ENCODE measurements at places on chromosomes 3 and 15.

GRCh38 chr3:134630506-134630905 lies 20.3 kb downstream of the KY start:
- DNase-seq, result peak; percentile 3

GRCh38 chr3:171348121-171348520 lies 112.1 kb downstream of the TNIK start:
- no peak for DNase-seq

DNA sequence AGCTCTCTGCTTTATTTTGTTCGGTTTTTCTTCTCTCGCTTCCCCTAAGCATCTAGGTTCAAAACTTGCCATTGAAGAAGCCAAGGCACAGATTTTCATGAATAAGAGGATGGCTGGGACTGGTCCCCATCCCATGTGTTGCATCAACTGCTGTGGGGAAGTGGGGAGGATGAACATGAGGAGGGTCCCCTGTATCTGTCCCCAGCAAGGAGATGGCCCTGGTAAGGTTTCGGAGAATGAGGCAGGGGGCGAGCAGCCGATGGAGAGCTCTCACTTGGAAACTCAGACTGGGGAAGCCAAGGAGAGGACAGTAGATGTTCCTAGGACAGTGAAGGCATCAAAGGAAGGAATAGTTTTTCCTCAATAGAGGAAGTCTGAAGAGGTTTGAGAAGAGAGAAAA lies 142.0 kb upstream of the ATP2B2 start:
- DNase-seq, result no peak

DNA sequence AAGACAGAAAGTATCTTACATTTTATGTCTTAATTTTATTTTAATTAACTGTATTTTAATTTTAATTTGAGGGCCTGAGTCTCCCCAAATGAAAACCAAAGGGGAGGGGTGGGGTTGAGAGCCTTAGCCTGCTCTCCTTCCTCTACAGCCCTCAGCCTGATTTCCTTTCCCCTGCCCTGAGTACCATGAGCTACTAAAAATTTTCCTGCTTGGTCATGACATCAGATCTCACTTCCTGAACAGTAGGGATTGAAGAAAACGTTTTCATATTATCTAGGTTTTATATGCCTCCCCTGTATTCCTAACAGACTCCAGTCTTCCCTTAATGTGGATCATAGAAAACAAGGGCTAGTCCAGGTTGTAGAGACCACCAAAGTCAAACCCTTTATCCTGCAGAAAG lies 133.9 kb downstream of the MYLK start:
- no peak for DNase-seq

DNA sequence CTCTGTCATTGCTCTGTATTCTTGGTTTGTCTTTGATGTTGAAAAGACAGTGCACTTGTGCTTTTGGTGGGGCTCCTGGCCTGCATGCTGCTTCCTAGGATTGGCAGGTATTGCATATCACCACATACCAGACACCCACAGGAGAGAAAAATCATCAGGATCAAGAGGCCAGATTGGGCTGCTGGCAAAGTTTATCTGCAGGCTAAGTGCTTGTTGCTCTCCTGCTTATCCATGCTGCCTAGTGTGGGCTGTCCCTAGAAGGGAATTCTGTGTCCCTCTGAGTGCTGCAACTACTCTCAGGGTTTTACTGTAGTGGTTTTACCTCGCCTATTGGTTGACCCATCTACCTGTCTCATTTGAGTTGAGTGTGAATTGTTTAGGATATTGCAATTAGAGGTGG lies 833 bp upstream of the SLC22A13 start:
- DNase-seq, result no peak

DNA sequence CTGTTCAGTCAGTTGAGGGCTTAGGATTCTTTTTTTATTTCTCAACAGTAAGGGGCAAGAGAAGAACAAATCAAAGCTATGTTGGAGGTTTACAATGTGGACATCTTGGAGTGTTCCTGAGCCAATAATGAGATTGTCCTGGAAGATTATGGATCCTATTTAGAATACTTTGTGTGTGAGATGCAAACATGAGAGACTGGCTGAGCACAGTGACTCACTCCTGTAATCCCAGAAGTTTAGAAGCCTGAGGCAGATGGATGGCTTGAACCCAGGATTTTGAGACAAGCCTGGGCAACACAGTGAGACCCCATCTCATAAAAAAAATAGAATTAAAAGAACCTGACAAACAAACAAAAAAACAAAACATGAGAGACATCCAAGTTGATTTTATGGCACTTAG lies 351.6 kb downstream of the GAP43 start:
- no peak for DNase-seq

DNA sequence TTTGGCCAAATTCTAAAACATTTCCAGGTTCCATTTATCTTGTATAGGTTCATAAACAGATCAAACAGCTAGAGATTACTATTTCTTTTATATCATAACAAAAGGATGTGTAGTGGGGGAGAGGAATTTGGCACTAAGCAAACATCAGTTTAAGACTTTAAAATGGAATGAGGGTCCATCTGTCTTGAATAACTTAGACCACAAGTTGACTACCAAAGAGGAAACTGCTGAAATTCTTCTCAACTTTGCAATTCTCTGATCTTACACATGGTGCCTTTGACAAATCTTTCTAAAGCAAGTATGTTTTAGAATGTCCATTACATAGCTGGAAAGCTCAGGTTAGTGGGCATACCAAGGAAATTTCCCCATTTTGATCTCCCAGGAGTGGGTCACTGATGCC lies 140.5 kb upstream of the ADAMTS9 start:
- DNase-seq, result no peak

DNA sequence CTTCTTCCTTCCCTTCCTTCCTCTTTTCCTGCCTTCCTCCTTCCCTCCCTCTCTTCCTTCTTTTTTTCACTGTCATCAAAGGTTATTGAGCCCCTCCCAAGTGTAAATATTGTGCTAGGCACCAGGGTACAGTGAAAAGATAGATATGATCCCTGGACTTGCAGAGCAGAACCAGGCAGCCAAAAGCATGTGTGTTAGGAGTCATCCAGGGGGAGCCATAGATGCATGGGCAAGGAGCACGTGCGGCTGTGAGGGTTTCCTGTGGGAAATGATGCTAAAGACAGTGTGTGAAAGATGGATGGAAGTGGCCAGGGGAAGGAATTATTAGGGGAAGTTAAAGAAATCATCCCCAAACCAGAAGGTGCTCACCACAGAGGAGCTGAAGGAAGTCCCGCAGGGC lies 65.2 kb downstream of the NR2F2 start:
- no peak for DNase-seq

- DNase-seq, result peak; percentile 19
Measured at GRCh38 chr3:40240921-40241320, 68.6 kb upstream of the EIF1B start.

- DNase-seq, result no peak
Measured at GRCh38 chr15:87572381-87572910, 684.1 kb downstream of the NTRK3 start.

- no peak for DNase-seq
Measured at GRCh38 chr3:141939759-141940158, 63.3 kb downstream of the ATP1B3 start.

DNA sequence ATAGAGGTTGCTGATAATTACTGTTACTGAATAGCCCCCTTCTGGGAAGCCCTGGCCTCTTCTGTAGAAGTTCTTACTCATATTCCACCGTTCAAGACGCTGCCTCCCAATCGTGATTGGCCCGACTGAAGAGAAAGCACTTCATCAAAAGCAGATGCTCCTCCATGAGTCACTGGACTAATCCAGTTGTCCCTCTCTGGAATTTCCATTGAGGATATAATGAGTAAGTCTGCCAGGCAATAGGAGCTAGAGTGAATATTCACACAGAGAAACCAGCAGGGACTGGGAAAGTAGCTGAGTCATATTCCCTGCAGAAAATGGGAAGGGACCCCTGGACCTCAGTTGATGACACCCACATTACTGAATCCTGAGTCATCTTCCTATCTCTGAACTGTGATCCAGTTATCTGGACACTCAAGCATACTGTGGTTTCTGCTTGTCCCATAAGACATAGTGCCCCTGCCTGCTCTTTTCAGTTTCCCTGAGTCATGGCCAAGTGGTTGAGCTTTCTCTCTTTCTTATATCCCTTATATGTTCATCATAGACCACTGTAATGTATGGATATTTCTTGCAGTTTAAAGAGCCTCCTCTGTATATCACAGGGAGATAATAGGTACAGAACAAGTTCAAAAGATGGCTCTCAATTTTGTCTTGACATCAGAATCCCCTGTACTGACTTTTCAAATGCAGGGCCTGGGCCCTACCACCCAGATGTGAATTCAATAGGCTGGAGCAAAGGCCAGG lies 151.2 kb upstream of the CDIN1 start:
- DNase-seq, result peak; percentile 96

DNA sequence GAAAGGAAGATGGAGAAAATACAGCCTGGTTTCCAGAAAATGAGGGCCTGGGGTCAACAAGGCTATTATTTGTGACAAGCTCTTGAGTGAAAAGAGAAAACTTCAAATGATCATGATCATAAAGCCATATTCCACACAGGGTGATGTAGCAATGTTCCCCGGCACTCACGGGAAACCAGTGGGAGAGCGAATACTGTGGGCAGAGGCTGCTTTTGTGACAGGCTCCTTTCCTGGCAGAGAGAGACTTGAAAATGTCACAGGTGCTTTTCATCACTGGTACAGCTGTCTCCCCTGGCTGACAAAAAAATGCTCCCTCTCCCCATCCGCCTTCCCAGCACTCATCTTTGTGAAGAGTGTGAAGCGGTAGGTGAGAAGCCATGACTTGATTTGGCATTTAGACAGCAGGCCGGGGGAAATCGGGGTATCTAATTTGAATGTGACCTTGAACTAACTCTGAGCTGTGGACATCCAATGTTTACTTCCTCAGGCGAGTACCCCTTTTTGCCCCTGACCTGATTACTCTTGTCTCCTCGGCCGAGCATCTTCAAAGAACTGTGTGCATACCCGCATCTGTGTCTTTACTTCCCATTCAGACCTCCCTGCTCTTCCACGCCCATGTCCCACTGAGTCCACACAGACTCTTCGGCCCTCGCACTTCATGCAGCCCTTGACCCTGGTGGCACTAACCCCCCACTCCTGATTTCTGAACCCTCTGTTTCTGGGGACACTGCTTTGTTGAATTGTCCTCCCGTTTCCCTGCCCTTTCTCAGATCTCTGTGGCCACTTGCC lies 23.2 kb downstream of the CA12 start:
- DNase-seq, result no peak

GRCh38 chr15:49185473-49185872 lies 15.4 kb downstream of the GALK2 start:
- no peak for DNase-seq

DNA sequence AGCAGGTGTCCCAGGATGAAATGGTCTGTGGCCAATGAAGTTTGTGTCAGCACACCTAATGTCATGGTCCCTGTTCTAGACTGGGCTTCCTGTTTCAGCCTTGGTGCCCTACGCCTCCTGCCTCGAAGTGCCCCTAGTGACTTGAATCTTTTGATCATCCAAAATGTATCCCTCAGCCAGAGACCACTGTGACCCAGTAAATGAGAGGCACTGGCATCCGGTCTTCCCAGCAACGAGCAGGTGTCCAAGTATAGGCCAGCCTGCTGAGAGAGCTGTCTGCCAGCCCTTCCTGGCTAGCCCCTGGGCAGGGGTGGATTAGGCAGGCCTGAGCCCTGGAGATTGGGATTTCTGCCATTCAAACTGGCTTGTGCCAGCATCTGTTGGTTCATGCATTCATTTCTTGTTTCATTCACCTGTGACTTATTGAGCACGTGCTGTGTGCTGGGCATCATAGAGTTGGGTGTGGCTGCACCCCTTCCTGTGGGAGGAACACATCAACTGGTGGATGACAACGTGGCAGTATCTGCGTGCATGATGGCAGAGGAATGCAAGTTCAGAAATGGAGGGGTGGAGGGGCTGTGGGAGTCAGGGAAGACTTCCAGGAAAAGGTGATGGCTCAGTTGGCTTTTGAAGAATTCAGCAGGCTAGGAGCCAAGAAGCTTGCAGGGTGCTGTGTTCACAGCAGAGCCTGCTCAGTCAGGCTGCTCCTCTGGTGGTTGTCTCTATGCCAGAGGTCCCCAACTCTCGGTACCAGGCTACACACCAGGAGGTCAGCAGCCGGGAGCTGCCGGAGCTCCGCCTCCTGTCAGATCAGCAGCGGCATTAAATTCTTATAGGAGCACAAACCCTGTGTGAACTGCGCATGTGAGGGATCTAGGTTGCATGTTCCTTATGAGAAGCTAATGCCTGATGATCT lies 21.6 kb downstream of the ESYT3 start:
- no peak for DNase-seq

- DNase-seq, result peak; percentile 40
Measured at GRCh38 chr15:55394694-55395093, 13.5 kb downstream of the CCPG1 start.

DNA sequence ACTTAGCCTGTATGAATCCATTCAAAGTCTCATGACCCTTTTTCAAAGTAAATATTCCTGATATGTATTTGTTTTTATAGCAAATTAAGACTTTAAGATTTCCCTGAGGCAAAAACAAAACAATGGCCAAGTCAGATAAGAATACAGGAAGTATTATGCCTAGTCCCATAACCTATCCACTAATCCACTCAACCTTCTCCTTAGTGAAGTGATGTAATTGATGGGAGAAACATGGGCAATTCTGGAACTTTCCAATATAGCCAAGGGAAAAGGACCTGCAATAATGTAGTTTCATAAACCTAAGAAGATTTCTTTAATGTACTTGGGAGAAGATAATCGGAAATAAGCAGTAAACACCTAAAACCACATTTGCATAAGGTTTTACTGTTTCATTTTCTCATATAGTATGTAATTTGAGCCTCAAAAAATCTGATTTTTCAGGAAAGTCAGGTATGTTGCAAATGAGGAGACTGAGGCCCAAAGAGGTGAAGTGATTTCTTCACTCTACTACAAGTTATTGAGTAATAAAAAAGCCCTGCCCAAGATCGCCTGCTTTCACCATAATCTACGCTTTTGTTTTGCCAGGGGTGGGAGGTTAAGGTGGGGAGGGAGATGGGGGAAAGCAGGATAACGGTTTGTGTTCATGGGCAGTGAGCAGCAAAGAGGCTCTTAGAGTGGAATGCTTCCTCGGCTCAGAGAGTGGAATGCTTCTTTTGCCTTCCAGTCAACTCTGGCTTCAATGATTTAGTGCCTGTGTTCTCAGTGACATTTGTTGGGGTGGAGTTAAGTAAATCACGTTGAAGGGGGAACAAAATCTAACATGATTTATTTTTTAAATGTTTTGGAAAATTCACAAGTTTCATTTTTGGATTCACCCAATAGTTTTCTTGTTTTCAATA lies 95.0 kb upstream of the FNDC3B start:
- DNase-seq, result no peak

GRCh38 chr3:88574146-88574545 lies 424.4 kb downstream of the C3orf38 start:
- DNase-seq, result no peak

GRCh38 chr3:110955301-110955880 lies 116.2 kb upstream of the NECTIN3 start:
- DNase-seq, result no peak

DNA sequence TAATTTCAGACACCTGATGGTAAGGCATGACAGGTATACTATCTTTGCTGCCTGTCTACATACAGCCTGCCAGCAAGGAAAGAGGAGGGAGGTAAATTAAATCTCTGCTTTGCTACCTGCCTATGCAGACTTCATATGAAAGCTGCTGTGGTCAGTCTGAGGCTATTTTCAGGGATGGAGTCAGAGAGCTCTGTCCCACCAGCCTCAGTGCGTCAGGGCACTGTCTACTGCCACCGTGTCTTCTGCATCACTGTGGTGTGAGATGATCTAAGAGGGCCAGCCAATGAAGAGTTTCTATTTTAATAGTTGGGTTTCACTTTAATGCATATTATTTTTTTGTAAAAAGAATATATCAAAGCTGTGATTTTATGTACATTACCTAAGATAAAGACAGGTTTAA lies 125.6 kb downstream of the CADPS start:
- no peak for DNase-seq

GRCh38 chr3:4818986-4819693 lies 160.1 kb upstream of the BHLHE40 start:
- DNase-seq, result no peak

Measured in OCI-M1 (cell line).